AG08395 (cell line): ENCODE measurements at places on chromosomes 7 and 10.
A peak's percentile ranks its signal among the peaks of the same experiment; 100 is the strongest.

- peak; percentile 94 for DNase-seq
These were observed 55.2 kb upstream of the TNRC18 start for GRCh38 chr7:5478568-5479430.

DNA sequence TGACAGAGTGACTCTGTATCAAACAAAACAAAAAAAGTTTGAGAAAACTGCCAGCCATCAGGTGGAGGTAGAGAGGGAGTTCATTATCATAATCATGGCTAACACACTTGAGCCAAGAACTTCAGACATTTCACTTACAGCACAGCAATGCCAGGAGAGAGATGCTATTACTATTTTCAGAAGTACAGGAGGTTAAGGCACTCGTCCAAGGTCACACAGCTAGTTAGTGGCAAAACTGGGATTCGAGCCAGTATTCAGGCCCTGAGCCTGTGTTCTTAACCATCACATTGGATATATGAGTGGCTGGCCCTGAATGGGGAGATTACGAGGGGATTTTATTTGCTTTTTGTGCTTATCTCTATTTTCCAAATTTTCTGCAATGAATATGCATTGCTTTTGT, 24.8 kb upstream of the UNC5B start:
- no peak for DNase-seq

- DNase-seq: no peak
These were observed 166.2 kb downstream of the LYZL1 start for GRCh38 chr10:29455095-29455494.

GRCh38 chr7:141360803-141361202, 190.4 kb upstream of the AGK start:
- no peak for DNase-seq

- DNase-seq: peak; percentile 39
These were observed 29.0 kb upstream of the EIF5AL1 start for GRCh38 chr10:79483299-79483698.

GRCh38 chr7:36707898-36708297, 16.4 kb downstream of the AOAH start:
- DNase-seq: no peak

DNA sequence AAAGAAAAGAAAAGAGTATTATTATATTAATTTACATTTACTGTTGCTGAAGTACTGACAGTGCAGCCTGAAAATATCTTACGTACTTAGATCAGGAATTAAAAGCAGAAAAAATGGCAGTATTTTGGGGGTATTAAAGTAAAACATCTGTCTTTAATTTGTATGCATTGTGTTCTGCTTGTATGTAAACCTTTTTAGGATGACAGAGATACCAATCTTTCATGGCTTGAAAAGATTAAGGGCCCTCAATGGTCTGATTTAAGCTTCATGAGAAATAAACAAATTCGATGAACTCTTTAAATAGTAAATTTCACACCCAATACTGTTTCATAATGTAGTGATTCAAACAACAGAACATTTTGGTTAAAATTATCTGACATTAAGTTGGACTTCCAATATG, 116.3 kb downstream of the MLLT10 start:
- no peak for DNase-seq

- peak; percentile 26 for DNase-seq
These were observed 11.2 kb upstream of the ZNF485 start for GRCh38 chr10:43594944-43595589.

DNA sequence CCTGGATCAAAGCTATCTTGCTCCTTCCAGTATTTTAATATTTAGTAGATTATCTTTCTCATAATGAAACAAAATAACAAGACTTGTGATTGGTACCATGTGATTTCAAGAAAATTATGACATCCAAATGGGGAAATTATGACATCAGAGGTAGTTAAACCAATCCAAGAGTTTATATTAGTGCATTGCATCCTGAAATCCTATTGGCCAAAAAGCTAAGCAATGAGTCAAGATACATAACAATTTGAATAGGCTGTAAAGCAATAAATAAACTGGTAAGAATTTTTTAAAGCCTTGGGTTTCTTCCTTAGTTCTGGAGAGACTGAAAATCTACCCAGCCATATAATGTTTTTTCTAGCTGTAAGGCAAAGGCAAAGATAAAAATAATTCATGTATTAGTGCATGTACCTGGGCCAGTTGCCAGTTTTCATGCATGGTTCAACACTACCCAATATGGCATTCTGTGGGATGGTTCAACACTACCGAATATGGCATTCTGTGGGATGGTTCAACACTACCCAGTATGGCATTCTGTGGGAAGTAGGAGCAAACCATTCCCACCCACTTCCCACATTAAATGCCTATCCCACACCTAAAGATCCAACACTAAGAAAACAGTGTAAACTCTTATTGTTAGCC, at the start of gene RNF148:
RNF148 (minus strand) TSS at position 51 of the 639 bp plus-strand sequence. CDS start 172 bp downstream, outside the sequence.
- DNase-seq: no peak

- DNase-seq: no peak
These were observed 213.7 kb downstream of the ELMO1 start for GRCh38 chr7:37234928-37235327.

- peak; percentile 72 for DNase-seq
These were observed 35.3 kb downstream of the STK32C start for GRCh38 chr10:132272231-132272971.

DNA sequence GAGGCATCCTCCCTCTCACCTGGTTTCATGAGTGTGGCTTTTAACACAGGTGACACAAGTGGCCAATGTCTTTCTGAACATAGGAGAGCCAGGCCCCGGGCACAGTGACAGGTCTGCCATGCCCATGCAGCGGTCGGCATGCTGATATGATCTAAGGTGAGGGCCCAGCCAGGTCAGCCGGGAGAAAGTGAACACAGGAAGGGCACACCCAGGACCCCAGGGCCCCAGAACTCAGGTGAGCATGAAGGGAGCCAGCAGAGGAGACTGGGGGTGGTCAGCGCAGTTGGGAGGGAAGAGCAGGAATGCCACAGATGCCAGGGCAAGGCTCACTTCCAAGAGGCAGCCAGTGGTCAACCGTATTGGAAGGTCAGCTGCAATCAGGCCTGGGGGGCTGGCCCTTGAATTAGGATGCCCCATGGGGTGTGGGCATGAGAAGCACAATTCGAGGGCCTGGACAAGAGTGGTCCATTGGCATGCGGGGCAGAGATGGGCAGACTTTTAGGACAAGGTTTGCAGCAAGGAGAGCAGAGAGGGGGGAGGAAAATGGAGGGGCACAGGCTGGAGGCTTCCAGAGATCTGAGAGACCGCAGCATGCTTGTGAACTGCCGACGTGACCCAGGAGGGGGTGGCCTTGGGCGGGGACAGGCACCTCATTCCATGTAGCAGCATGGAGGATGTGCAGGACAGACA, 3.9 kb upstream of the INPP5A start:
- DNase-seq: no peak

GRCh38 chr10:19904202-19904661, 88.0 kb downstream of the PLXDC2 start:
- no peak for DNase-seq

DNA sequence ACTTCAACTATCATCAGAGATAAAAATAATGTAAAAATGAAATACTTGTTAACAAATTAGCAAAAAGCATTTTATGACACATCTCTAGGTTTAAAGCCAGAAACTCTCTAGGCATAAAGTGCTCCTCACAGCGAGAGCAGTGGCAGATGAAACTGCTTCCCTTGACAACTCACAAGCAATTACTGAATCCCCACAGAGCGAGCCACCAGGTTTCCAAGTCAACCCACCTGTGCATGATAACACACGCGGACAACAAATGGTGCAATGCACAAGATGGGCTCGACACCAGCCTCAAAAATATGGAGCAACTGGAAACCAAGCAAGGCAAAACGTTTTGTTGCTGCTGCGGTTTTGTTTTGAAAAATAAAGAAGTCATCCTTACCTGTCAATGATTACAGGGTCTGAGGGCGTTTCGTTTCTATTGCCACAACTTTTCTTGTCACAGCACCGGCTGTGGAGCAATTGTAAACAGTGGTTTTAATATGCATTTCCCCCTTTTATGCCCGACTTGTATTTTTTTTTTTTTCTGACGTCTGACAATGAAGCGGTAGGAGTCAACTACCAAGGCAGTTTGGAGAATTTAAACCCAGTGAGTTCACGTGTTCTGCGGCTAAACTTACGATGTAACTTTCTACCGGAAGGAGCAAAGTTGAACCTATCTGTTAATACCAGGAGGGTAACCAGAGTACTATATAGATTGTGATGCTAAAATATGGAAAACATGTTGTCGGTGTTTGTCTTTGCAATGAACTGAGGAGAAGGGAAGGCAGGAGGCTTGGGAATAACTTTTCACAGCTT, 7.0 kb downstream of the EBF3 start:
- DNase-seq: no peak

DNA sequence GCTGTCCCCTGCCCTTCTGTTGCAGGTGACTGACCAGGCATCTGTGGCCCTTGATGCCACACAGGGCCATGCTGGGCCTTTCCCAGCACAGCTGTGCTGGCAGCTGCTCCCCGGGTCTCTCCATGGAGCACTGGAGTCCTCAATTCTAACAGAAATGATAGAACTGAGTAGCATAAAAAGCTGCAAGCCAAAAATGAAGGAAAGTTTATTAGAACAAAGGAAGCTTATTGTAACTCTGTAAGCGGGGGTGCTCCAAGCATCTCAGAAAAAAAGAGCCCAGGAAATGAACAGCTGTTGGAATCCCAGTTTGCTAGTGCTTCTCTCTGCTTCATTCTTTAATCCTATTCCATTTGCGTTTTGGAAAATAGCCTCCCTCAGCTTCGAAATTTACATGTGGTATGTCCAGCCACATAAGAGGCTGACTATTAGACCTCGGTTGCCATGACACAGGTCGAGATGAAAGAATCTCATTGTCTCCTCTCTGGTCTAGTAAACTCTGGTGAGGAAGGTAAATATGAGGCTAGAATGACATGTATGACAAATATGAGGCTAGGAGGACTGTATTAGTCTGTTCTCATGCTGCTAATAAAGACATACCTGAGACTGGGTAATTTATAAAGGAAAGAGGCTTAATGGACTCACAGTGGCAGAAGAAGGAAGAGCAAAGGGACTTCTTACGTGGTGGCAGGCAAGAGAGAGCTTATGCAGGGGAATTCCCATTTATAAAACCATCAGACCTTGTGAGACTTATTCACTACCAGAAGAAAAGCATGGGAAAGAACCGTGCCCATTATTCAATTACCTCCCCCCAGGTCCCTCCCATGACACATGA, 23.7 kb downstream of the EPDR1 start:
- DNase-seq: no peak

- DNase-seq: peak; percentile 50
These were observed 3.6 kb downstream of the FAM53B start for GRCh38 chr10:124740369-124741280.
